Ammon's horn (tissue), 1 donor: ENCODE measurements at places on chromosomes 16 and 17.

DNA sequence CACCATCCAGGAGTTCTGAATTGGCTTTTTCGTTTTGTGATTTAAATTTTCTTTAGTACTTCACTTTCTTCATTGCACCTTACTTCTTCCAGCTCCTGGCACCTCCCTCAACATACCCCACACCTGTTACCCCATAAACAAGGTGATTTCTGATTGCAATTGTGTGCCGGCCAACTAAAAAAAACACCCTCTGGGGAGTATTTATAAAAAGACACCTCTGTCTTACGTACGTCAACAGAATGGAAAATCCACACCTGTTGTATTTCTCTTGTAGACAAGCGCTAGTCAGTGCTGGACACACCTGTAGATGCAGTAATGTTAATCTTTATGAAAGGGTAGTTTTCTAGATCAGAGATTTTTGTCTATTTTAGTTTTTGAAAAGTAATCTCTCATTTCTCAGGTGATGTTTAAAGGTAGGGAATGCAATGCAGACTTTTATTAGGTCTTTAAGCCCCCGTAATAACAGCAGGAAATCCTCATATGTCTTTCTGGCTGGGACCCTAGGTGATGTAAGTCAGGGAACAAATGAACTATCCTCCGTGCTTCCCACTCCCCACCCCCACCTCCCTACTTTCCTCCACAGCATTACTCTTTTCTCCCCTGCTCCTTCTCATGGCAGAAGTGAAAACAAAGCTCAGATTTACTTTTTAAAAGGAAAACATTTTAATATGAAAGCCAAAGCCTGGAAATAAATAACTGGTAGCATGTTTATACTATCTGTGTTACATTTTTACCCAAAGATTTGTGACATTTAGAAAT, 4.2 kb downstream of the MSI2 start:
- no peak for DNase-seq

GRCh38 chr17:2545393-2545792, 33.7 kb upstream of the METTL16 start:
- no peak for DNase-seq

- DNase-seq: no peak
These were observed 85.3 kb upstream of the GSE1 start for GRCh38 chr16:85527767-85528297.

GRCh38 chr17:17072546-17072945, 30.3 kb downstream of the MPRIP start:
- no peak for DNase-seq

GRCh38 chr17:31431852-31432658, 40.6 kb downstream of the RAB11FIP4 start:
- DNase-seq: no peak

- peak; percentile 53 for DNase-seq
These were observed 25.3 kb downstream of the CMIP start for GRCh38 chr16:81469710-81470535.
